ENCODE measurements at places on chromosomes 1 and 21.

DNA sequence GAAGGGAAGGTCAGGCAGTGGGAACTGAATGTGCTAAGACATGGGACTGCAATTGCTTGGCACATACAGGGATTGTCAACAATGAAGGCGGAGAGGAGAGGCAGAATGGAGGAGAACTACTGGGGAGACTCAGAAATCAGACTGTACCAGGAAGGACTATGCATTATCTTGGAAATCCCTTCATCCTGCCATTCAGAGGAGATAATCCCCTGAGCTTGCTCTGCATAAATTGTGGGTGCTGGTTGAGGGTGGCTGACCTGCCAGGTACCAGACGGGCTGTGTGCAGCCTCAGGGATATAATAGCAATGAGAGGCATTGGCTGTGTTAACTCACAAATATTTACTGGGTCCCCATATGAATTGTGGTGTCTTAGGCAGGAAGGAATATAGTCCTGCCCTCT, 5.0 kb upstream of the TRABD2B start:
- no peak for DNase-seq

GRCh38 chr1:17441265-17441992, 2.0 kb upstream of the RCC2 start:
- no peak for DNase-seq

DNA sequence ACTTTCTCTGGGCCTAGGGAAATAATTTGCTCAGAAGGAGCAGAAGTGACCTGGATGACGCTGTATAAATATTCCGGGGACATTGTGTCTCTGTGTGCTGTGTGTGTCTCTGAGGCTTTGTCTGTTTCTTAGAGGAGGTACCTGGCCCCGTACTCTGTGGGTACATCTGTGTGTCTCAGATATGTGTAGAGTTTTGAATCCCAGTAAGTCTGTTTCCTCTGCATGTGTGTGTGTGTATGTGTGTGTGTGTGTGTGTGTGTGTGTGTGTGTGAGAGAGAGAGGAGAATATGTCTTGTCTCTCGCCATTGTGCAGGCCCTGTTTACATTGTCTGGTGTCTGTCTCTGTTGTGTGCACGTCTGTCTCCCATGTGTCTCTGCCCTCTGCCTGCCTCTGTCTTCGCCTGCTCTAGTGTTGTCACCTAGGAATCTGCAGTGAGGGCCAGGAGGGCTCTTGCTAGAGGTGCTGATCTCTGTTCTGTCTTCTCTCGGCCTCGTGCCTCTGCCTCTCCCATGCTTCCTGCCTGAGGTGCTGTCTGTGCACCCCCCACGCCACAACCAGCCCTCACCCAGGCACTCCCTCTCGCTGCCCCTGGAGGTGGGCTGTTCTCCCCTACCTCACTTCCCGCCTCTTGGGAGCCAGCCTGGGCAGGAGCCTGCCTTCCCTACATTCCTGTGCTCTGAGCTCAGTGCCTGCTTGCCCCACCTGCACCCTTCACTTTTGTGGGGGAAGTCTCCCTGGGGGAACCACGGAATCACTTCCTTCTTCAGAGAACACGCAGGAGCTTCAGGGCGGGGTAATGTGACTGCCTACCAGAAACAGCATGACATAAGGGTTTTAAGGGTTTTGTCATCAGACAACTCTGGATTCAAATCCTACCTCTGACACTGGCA, 5.9 kb downstream of the MAP7D1 start:
- DNase-seq: peak; percentile 37

- peak; percentile 42 for DNase-seq
These were observed 25.9 kb downstream of the S100A6 start for GRCh38 chr1:153509729-153510354.

Measured in activated naive CD4-positive, alpha-beta T cell (primary cell).